NCI-H1694 (cell line): ENCODE measurements at places on chromosomes 11 and 22.

GRCh38 chr11:11982461-11982860 is 26.0 kb downstream of the DKK3 start:
- DNase-seq, result no peak

GRCh38 chr11:37406651-37407050 is 808.6 kb upstream of the RAG2 start:
- no peak for DNase-seq

DNA sequence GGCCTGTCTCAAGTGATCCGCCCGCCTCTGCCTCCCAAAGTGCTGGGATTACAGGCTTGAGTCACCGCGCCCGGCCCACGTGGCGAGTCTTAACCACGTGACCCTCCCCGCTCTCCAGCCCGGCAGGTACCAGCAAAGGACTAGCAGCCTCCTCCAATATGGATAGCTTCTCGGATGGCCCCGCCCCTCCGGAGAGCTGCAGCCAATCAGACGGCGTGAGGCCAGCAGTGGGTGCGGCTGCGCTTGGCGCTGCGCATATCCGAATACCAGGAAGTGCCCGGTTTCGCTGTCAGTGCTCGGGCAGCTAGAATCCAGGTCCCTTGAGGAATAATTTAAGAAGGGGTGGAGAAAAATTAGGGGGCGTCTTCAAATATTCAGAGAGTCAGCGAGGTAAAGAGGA is 14.7 kb upstream of the PISD start:
- no peak for DNase-seq

DNA sequence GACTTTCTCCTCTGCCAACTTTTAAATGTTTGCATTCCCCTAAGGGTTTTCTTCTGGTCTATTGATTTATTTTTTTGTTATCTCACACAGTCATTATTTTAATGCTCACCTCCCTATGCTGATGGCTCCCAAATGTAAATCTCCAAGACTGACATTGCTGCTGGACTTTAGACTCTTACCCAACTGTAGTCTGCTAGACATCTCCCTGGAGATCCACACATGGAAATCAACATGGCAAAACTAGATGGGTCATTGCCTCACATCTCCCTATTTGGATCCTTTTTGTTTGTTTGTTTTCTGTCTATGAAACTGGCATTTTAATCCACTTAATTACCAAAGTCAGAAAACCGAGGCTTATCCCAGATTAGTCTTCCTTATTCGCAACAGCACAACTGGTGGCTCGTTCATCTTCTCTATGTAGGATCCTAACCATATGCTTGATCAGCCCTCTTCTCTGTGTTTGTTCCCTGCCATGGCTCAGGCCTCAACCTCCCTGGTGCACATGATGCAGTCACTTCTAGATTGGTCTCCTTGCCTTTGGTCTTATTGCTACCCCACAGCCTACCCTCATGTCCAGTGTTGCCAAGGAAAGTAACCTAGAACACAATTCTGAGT is 37.3 kb downstream of the SC5D start:
- no peak for DNase-seq

GRCh38 chr11:69216647-69217051 is 60.9 kb downstream of the SMIM38 start:
- no peak for DNase-seq
